Stimulated activated CD8-positive, alpha-beta memory T cell treated with anti-CD3 and anti-CD28 coated beads, Interleukin-7, amount 100 ng/mL, for 1 hour (primary cell): ENCODE measurements at places on chromosomes 5 and 9.

GRCh38 chr9:117403403-117403811, 11.4 kb downstream of the ASTN2 start:
- DNase-seq = no peak

DNA sequence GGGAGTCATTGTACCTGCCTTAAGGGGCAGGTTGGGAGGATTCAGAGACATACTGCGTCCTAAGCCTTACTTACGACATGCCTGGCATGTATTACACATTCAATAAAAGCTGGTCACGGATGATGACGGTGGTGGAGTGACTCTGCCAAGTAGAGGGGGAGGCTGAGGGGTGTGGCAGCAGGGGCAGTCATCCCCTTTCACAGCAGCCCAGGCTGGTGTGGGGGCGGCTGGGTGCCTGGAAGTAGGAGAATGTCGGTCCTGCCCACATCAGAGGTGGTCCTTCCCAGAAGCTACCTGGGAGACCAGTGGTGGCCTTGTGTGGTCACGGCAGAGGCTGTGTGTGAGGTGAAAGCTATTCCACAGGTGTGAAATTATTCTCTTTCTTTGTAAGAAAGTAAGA, 8.9 kb downstream of the ZBTB34 start:
- no peak for DNase-seq

DNA sequence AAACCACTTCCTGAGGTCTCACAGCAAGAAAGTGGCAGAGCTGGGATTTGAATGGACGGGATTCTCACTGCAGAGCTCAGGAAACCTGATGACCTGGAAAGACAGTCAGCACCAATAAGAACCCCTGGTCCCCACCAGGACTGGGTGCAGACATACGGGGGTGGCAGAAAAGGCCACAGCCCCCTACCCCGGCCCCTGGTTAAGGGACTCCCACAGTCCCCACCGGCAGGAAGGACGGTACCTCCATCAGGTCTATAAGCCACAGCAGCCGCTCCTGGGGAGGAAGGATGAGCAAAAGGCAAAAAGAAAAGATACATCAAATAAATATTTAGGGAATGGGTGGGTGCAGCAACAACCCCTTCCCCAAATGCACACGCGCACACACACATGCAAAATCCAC, 32.0 kb upstream of the AKNA start:
- DNase-seq = no peak

DNA sequence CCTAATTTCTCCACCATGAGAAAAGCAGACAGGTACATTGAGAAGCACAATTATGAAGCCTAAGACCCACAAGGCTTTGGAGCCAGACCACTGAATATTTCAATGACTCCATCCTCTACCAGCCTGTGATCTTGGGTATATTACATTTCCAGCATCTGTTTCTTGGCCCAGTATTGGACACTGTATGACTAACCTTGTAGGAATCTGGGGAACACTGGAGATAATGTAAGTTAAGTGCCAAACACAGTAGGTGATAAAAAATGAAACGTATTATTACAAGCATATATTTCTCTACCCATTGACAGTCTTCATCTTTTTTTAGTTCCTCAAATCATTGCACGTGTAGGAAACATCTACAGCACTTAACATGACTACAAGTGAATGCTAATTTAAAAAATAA, 28.6 kb upstream of the FEM1C start:
- no peak for DNase-seq

GRCh38 chr9:87157366-87158031, 210.2 kb upstream of the GAS1 start:
- no peak for DNase-seq

GRCh38 chr9:82302968-82303655, 314.5 kb downstream of the SPATA31D1 start:
- no peak for DNase-seq

DNA sequence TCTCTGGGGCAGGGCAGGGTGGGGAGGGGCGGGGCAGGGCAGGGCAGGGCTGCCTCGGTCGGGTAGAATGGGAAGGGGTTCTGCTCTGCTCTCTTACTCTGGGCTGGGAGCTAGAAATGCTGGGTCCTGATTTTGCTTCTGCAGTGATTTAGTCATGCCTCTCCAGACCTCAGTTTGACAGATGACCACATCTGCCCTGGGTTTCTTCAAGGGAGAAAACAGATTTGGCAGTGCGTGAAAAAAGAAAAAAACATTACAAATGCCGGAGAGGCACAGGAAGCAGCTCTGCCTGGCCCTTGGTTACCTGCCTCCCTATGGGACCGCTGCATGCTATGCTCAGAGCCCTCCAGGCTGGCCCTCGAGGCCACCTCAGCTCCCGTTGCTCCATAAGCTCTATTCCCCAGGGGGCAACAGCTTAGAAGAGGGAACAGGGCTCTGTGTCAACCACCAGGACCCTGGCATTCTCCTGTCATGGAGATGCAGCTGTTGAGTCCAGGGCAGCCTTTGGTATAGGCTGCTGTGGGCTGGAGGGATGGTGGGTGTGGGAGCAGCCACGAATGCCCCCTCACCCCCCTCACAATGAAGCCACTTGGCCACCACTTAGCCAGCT, 53.2 kb upstream of the UBTD2 start:
- DNase-seq = no peak

GRCh38 chr9:8622222-8622802, 822.7 kb upstream of the DMAC1 start:
- no peak for DNase-seq

DNA sequence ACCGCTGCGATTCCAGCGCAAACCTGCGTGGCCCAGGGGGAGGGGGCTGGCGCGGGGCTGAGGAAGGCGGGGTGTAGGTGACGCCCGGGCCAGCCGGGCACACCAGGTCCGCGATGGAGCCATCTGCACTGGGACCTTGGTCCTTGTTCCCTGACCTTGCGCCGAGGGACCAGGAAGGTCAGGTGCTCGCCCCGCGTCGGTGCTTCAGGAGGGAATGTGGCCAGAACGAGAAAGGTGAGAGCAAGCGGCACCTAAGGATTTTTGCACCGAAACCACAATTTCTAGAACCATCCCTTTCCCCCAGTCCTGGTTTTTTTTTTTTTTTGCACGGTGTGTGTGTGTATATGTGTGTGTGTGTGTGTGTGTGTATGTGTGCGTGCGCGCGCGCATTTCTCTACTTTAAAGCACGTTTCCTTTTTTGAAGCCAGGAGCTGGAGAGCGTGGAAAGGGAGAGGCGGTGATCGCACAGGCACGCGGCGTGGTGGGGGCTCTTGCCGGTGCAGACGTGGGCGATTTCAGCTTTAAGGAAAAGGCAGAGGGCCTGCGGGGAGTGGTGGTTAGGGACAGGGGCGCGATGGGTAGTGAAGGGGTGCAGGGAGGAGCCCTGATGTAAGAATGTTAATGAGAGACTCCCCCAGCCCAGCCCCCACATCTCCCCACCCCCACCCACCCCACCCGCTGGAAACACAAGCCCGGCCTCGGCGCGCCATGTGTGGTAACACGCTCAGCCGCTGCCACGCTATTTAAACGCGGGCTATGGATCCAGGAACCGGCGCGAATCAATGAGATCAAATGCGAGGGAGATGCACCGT, at the start of gene NPR3:
NPR3 (plus strand) TSS at position 772 of the 812 bp plus-strand sequence. CDS start 456 bp downstream, outside the sequence.
- no peak for DNase-seq

DNA sequence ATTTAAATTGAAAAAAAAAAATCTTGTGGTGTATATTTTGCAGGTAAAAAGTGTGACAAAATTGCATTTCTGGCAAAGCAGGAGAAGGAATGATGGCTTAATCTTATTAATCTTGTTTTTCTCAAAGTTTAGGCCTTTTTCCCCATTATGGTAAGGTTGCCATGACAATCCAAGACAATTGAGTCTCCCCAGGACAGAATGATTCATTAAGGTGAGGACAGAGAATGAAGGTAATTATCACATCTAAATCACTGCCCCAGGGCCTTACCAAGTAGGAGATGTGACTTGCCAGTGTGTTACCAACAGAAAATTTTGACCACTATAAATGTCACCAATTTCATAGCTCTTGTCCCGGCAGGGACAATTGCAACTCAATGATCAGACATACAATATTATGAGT, 439.2 kb downstream of the DNAH5 start:
- DNase-seq = no peak

DNA sequence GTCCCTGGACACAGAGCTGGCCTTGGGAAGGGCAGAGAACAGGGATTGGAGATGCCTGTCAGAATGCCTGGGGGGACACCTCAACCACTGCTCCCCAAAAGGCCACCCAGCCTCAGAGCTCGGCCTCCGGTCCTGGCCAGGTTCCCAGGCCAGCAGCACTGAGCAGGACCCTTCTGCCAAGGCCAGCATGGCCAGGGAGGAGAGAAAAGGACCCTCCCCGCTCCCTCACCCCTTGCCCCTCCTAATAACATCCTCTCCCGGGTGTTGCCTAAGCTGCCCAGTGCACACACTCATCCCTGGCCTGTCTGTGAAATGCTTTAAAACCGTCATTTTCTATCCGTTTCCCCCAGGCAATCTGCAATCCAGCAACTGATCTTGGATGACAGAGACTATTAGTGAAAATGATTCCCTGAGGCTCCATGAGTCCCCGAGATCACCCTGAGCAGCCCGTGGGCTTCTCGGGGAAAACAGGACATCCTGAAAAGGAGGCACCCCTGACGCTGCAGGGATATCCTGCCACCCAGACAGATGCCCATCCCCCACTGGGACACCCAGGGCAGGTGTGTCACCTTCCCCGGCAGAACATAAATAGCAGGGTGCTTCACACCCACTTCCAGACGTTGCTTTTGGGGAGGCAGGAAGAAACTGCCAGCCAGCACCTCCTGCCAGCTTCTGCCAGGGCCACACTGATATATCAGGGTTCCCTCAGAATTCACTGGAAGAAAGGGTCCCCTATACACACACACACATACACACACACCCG, 75.3 kb downstream of the ADAMTS2 start:
- no peak for DNase-seq

- DNase-seq = no peak
Measured at GRCh38 chr5:10337986-10338385, 15.5 kb upstream of the MARCHF6 start.

- DNase-seq = no peak
Measured at GRCh38 chr5:53871050-53871449, 310.6 kb downstream of the NDUFS4 start.

- DNase-seq = no peak
Measured at GRCh38 chr5:56757077-56757476, 58.3 kb upstream of the MAP3K1 start.

DNA sequence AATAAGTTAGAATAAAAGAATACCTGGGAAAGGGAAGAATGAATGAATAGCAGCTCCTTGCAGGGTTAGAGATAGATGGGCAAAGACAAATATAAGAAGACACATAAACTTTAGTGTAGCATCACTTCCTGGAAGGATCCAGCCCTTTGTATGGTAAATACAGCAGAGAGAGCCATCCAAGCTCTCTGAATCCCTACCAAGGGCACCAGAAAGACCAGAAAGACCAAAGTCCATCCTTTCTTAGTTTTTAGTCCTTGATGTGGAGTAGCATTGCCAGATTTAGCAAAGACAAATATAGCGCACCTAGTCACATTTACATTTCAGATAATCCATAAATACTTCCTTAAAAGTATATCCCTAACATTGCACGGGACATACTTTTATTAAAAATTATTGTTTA, 56.1 kb upstream of the C9orf72 start:
- no peak for DNase-seq

DNA sequence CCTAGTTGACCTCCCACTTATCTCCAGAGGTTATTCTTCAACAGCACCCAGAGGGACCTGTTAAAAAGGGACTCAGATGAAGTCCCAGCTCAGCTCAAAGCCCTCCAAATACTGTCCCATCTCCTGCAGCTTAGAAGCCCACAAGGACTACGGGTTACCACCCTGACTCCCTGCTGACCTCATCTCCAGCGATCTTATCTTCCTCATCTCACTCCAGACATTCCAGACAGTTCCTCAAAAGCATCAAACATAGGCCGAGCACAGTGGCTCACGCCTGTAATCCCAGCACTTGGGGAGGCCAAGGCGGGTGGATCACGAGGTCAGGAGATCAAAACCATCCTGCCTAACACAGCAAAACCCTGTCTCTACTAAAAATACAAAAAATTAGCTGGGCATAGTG, 263.8 kb upstream of the TLE4 start:
- DNase-seq = no peak

GRCh38 chr5:82735160-82735789, 341.9 kb downstream of the TMEM167A start:
- DNase-seq = no peak

GRCh38 chr9:81822301-81822865, 105.8 kb upstream of the SPATA31D4 start:
- no peak for DNase-seq

- no peak for DNase-seq
Measured at GRCh38 chr5:135397084-135397483, 1.9 kb downstream of the MACROH2A1 start.

DNA sequence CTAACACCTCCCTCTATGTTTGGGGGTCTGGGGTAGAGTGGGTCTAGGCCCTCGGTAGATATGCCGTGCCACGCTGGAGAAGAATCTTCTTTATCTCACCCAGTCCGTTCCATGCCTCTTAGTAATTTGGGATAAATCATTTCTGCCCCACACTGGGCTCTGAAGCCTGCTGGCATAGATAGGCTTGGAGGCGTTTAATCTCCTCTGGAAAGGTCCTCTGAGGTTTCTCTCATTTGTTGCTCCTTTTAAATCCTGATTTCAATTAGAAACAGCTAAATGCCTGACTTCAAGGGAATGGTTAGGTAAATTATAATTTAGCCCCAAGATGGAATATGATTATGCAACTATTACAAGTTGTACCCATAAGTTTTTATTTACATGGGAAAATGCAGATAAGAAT, 57.8 kb upstream of the AKNA start:
- DNase-seq = no peak

DNA sequence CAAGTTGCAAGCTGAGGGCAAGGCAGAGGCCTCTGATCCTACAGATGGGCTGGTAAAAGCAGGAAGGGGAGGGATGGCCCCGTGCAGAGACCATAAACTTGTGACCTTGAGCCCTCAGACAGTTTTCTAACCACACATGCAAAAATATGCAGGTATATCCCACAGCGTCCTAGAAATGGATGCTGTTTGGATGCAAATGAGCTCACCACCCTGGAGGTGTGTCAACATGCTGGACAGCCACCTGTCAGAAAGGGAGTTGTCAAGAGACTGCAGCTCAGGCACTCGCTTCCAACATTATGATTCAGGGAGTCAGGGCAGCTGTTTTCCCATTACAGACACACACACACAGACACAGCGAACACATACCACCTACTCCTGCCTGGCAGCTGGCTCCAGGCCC, 97.3 kb upstream of the PANK3 start:
- DNase-seq = no peak

DNA sequence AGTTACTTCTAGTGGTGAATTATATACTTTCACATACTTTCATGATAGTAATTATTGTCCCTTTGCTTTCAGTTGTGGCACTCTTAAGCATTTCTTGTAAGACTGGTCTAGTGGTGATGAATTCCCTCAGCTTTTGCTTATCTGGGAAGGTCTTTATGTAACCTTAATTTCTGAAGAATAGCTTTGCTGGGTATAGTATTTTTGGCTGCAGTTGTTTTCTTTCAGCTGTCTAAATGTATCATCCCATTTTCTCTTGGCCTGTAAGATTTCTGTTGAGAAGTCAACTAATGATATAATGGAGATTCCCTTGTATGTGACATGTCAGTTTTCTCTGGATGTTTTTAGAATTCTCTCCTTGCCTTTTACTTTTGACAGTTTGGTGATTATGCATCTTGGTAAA, 41.0 kb downstream of the TMEM38B start:
- DNase-seq = no peak
